ENCODE measurements at places on chromosomes 4 and X.

DNA sequence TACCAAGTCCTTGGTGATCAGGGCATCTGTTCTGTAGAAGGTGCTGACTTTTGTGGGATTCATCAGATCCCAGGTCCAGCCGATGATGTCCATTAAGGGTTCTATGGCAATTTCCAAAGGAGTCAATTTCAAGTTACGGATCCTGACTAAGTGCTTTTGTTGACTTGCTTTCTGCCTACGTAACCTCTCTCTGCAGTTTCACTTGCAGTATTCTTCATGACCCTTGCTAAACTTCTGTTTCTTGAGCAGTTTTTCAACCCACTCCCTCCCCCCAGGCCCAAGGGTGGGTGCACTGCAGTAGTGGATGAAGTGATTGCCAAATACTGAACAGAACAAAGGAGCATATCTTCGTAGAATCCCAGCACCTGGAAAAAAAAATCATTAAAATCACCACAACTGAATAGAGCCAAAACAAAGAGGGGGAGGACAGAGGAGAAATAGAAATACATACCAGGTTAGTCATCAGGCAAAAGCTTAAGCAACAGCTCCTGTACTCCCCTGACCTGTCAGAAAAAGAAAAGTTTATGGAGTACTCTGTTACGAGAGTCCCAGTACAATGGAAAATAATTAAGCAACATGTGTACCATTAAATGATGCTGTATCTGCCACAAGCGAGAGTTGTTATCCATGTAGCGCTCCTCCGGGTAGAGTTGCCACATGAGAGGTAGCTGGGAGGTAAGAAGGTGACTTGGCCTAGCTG is 5.8 kb downstream of the CMC4 start:
- no peak for DNase-seq

DNA sequence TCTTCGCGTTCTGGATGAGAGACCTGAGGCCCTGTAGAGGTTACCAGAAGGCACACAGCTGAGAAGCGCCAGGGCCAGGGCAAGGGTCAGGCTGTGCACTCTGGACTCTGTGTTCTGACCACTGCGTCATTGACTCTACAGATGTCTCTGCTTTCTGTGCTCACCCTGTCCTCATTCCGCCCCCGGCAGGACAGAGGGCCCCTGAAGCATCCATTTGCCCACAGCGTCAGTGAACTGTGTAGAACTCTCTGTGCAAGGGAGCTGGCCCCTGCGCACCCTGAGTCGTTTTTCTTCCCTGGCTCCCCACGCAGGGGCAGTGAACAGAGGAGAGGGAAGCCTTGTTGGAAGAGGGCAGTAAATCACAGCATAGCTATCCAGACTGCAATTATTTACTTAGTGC is 6.1 kb upstream of the WAS start:
- no peak for DNase-seq

DNA sequence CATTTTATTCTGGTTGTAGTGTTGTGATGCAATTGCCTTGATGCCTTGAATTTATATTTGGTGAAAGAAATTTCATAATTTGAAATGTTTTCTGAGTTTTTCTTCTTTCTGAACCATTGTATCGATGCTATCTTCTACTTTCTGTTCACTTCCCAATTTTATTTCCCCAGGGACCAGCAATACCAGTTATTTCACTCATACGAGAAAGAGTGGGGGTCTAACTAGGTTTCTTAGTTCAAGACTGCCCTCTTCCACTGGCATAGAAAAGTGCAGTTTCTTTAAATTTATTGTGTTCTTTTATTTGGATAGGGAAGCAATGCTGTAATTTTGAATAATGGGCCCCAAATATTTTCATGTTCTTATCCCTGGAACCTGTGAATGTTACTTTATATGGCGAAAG is 544.0 kb upstream of the ADGRL3 start:
- DNase-seq = no peak

DNA sequence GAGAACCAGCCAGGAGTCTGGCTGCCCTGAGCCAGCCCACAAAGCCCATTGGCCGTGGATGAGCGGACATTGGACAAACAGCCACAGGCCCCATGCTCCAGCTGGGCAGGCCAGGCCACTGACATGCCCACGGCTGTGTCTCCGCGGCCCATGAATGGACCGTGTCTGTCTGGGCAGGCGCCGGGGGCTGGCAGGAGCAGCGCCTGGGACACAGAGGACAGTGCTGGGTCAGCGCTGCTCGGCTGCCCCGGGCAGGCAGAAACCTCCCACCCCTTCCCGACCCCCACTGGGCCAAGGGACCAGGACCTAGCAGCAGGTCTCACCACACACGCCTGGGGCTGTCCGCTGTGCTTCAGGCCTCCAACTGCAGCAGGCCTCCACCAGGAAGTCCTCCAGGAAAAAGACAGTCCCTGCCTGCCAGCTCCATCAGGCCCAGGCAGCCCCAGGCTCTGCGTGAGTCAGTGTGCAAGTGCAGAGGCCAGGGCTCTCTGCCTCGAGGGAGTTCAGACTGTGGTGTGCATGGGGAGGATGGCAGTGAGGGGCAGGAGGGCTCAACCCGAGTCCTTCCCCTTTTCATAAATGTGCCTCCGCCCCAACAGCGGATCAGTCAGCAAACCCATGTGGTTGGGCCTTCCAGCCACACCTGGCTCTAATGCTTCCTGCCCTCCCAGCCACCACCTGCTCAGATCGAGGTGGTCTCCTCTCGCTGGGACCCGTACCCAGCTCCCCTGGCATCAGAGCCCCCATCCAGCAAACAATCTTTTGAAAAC is 17.2 kb upstream of the FGFR3 start:
- no peak for DNase-seq

DNA sequence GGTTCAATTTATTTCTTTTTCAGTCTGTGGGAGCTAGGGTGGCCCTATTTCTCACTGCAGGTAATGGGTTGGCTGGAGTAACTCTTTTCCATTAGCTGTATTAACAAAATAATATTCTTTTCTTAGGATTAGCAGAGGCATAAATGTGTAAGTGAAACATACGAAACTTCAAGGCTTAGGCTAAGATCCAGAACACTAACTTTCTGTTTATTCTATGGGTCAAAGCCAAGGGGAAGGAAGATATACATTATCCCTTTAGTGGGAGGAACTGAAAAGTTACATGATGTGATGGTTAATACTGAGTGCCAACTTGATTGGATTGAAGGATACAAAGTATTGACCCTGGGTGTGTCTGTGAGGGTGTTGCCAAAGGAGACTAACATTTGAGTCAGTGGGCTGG is 66.4 kb downstream of the DCAF8L2 start:
- DNase-seq = no peak

GRCh38 chrX:1720836-1721235 is 106.0 kb downstream of the ASMT start:
- no peak for DNase-seq
